T-helper 9 cell (primary cell): ENCODE measurements at places on chromosomes 1 and 21.

- DNase-seq = no peak
Measured at GRCh38 chr1:174974711-174975119, 25.0 kb upstream of the CACYBP start.

GRCh38 chr1:16091296-16091695 is 17.8 kb upstream of the FAM131C start:
- DNase-seq = no peak

DNA sequence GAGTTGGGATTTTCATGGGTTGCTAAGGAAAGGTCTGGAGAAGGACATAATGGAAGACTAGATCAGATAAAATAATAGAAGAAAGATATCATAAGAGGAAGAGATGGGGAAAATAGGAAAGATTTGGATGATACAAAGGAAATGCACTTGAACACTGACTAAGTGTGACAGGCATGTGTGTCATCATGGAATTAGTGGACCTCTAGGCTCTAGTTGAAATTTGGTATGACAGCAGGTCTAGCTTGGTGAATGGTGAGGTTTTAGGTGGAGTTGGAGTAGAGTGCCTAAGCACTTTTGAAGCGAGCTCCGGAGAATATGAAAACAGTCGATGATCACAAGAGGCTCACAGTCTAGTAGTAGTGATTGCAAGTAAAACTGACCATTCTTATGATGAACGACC is 73.0 kb upstream of the PTGS2 start:
- DNase-seq = no peak

DNA sequence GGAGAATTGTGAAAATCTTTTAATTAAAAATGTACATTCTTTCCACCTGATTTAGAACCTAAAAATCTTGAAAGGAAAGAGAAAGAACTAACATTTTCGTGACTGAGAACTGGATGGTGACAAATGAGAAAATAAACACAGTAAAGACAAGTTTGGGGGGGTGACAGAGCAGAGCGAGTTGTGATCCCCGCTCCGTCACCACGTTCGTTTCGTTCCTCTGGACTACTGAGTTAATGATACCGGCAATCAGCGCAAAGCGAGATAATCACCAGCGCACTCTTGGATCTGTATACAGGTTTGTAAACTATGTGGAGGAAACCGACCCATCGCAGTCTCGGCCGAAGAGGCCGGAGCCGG is 31.2 kb upstream of the CFAP126 start:
- no peak for DNase-seq

- DNase-seq = no peak
Measured at GRCh38 chr1:169918927-169919326, 25.2 kb upstream of the SCYL3 start.
